GM18507 (cell line): ENCODE measurements at places on chromosomes 3 and 15.

- DNase-seq, result no peak
Measured at GRCh38 chr3:38627956-38628355, 21.5 kb downstream of the SCN5A start.

DNA sequence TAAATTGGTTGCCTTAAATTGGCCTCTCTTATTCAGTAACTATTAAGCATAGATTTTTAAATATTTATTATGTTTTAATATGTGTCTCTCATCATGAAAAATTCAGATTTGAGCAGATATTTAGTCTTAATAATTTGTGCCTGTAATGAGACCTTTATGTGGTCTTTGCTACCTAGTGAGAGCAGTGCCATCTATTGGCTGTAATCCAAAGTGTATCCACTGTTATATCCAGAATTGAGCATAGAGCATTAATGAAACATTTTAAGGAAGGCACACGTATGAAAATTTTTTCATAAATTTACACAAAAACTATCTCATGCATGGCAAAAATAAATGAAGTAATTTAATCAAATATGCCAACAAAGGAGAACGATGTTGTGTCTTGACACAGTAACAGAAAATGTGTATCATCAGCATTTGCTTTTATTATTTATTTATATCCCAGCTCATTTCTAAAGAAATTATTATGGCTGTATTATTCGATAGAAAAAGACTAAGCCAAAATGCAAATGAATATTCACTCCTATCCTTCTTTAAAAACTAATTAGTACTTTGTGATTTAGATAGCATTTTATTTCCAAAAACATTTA, 203.5 kb downstream of the RSRC1 start:
- no peak for DNase-seq

GRCh38 chr3:59677747-59678702, 628.2 kb upstream of the CFAP20DC start:
- no peak for DNase-seq

GRCh38 chr15:78715930-78716329, 74.9 kb upstream of the CHRNB4 start:
- no peak for DNase-seq

GRCh38 chr3:196737655-196738054, 2.0 kb upstream of the PAK2 start:
- no peak for DNase-seq

GRCh38 chr3:45187694-45188141, 38.4 kb downstream of the TMEM158 start:
- DNase-seq, result no peak

GRCh38 chr3:127209840-127210653, 17.1 kb downstream of the PRR23E start:
- no peak for DNase-seq

GRCh38 chr3:53748512-53749271, 97.5 kb downstream of the CHDH start:
- peak; percentile 65 for DNase-seq

DNA sequence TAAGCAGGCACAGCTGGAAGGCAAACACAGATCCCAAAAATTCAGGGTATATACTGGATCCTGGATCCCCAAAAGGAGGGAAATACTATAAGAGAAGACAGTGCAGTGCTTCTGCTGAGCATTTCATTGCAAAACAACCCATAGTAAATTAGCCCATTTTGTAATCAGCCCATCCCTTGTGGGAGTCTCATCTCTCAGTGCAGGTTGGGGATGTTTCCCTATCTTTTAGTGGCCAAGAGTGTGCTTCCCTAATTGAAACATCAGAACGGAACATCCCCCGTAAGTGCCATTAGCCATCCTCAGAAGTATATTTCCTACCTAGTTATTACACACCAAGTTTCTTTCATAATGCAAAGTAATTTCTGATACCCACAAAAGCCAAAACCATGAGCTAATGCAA, 11.2 kb upstream of the MTMR14 start:
- no peak for DNase-seq

DNA sequence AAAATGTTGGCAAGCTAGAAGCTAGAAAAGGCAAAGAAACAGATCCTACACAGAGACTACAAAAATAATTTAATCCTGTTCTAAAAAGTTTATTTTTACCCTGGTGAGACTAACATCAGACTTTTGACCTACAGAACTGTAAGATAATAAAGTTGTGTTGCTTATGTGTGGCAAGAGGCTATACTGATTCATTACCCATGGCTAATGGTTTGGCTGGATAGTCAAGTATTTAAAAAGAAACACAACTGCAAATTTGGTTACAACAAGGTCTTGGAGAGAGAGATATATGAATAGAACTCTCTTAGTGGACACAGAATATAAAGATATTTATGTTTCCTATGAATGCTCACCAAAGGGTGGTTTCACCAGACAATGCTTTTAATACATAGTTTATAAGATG, 364.2 kb upstream of the PLSCR5 start:
- DNase-seq, result no peak

- DNase-seq, result no peak
Measured at GRCh38 chr3:131797776-131798175, 237.0 kb downstream of the CPNE4 start.

DNA sequence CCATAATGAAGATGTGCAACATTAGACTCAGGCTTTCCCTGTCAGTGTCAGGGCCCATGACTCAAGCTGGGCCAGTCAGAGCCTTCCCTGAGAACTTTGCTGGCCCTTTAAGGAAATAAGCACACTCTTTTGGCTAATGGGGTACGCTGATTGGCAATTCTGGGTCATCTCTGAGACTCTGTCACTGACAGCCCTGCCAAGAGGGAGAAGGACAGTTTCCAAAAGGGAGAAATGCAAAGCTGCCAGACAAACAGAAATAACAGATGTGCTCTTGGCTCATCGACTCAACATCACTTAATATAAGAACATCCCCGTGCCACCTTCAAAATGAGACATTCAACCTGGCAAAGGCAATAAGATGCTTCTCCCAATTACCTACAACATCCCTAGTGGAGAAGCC, 491.9 kb upstream of the PROK2 start:
- no peak for DNase-seq

GRCh38 chr3:12345584-12346494, 57.0 kb downstream of the PPARG start:
- DNase-seq, result no peak

- DNase-seq, result no peak
Measured at GRCh38 chr3:13111173-13111872, 38.1 kb upstream of the IQSEC1 start.

DNA sequence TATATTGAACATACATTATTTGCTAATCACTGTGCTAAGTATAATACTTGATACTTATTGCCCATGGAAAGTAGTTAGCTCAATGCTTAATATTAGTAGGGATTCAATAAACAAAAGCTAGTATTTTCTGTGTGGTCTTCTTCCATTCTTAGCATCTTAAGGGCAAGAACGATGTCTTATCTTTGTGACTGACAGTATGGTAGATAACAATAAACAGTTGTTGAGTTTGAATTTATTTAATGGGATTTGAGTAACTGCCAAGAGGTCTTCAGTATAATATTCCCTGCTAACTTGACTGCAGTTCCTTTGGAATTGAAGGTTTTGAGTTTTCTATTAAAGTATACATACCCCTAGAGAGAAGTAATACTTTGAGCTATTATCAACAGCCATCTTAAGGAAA, 70.1 kb downstream of the ZNF609 start:
- DNase-seq, result no peak

DNA sequence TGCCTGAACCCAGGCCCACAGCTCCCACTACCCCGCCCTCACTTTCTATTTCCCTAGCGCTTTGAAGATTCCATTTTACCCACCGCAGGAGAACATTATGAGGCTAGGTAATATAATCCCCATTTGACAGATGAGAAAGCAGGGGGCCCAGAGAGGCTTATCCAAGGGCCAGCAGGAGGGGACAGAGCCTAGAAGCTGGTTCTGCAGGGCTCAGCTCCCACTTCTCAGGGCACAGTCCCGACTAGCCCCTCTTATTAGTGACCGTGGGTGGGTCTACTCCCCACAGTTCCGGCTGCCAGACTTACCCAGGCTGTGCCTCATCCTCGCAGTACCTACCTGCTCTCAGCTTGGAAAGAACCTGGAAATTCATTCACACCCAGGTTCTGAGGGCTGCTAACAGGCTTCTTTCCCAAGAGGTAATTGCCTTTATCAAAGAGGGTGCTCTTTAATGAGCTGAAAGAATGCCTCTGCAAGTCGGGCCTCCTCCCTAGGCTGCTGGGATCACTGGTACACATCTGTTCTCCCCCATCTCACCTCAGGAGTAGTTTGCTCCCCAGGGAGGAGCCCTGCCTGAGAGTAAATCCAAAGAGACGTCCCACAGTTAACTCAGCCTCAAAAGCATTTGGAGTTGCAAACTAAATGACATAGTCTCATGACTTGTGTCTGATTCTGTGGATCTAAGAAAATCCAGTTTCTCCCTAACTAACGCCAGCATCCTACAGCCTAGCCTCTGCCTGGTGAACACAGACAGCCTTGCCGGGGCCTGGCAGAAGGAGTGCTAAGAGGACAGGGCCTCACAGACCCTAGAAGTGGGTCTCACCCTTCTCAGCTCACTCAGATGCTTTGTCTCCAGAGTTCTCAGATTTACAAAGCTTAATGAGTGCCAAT, 125.0 kb downstream of the CHSY1 start:
- no peak for DNase-seq

GRCh38 chr3:190862209-190863118, at the start of gene GMNC:
TSS of gene GMNC (minus strand) at chr3:190862694. CDS start at chr3:190862615, 79 bp downstream.
- no peak for DNase-seq

GRCh38 chr15:93983526-93983925, 247.8 kb upstream of the MCTP2 start:
- DNase-seq, result no peak

GRCh38 chr3:109021556-109021955, 67.9 kb upstream of the GUCA1C start:
- no peak for DNase-seq

DNA sequence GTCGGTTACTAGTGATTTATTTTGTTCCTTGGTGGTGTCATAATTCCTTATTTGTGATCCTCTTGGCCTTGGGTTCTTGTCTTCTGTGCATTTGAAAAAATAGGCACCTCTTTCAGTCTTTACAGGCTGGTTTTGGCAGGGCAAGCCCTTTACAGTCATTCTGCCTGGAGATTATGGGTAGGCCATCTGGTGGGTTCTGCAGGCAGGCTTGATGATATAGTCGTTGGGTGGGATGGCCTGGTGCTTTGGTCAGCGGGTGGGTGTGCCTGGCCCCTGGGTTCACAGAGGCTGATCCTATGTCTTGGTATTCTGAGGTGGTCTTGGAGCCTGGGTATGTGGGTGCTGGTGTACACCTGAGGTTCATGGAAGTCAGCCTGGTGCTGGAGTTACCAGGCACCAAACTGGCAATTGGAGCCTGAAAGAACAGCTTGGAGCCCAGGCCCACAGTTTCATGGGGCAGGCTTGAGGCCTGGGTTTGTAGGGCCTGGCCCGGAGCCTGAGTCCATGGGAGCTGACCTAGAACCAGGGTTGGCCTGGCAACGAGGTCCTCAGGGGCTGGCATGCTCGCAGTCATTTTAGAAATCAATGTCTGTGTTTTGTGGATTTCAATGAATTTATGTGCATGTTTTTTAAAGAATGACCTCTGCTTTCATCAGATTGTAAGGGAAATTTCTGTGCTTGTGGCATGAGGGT, 63.3 kb downstream of the DOCK3 start:
- no peak for DNase-seq

- DNase-seq, result peak; percentile 44
Measured at GRCh38 chr15:88450125-88450798, 16.9 kb downstream of the MRPL46 start.

DNA sequence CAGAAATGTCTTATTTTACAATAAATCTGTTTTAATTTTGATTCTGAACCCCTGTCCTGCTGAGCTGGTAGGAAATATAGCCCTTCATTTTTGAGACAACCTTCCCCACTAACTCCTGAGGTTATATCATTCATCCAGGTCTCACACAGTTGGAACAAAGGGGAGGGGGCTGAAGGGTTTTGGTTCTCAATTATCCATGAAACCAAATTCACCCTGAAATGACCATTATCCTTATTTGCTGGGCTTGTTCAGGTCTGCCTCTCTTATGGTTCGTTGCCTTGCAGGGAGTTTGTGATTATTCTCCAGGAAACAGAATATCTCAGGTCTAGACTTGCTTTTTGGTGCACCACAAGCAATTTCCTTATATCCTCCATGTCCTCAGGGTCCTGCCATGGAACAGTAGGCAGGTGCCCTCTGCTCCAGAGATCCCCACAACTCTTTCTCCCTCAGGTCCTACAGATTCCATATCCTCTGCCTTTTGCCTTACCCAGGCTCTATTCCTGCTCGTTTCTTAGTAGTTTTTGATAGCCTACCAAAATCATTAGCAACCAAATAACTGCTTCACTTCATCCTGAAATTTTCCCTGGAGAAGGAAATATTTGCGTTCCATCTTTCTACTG, 94.4 kb downstream of the TGFBR2 start:
- DNase-seq, result no peak

GRCh38 chr3:194389269-194389668, 9.8 kb downstream of the GP5 start:
- no peak for DNase-seq

DNA sequence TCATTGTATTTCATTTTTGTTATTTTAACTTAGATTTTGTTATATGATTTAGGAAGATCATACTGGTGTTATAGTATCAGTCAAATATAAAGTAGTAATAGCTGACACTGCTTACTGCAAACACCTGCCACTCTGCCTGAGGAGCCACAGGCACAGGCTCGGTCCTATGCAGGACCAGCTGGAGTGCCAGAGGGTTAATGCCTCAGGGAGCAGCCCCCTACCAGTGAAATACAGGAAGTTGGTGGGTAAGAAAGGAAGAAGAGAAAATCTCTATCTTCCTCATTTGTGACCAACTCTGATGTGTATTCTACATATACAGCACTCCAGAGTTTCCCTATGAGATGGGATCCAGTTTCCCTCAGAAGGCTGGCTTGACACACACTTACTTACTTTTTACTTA, 593.3 kb downstream of the UNC13C start:
- DNase-seq, result no peak

GRCh38 chr3:117486719-117487716, 777.4 kb downstream of the TUSC7 start:
- DNase-seq, result no peak

GRCh38 chr3:55771503-55771902, 284.4 kb upstream of the WNT5A start:
- DNase-seq, result no peak

GRCh38 chr3:11172096-11172690, 17.9 kb downstream of the HRH1 start:
- no peak for DNase-seq

DNA sequence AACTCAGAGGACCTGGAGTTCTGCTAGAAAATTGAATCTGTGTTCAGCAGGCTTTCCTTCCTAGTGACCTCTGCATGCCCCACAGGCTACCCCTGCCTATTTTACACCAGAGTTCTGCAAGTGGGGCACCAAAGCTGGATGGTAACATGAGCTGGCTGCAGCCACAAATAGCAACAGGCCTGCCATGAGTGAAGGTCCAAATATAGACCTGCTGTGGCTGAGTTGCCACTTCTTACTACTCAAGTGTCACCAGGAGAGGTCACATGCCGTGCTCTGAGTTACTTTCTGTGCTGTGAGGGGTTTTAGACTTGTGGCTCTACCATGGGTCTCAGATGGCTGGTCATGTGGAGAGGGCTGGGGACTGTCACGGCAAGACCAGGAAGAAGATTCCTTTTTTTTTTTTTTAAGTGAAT, at the start of gene FSD2:
Gene FSD2, minus strand, starts transcription at position 76 of the 413 bp plus-strand sequence. CDS start 18,679 bp downstream, outside the sequence.
- peak; percentile 30 for DNase-seq

GRCh38 chr3:2957115-2957514, 153.1 kb downstream of the IL5RA start:
- DNase-seq, result no peak
